Cortex of kidney (tissue), 1 donor: ENCODE measurements at places on chromosomes 2 and 18.

- no peak for DNase-seq
These were observed 235.6 kb upstream of the CDH2 start for GRCh38 chr18:28412521-28412920.

GRCh38 chr2:238947243-238947760 lies 99.4 kb downstream of the TWIST2 start:
- no peak for DNase-seq

- no peak for DNase-seq
These were observed 12.0 kb downstream of the ONECUT2 start for GRCh38 chr18:57447154-57447621.

- no peak for DNase-seq
These were observed 76.8 kb downstream of the POLR1A start for GRCh38 chr2:86028766-86029381.

DNA sequence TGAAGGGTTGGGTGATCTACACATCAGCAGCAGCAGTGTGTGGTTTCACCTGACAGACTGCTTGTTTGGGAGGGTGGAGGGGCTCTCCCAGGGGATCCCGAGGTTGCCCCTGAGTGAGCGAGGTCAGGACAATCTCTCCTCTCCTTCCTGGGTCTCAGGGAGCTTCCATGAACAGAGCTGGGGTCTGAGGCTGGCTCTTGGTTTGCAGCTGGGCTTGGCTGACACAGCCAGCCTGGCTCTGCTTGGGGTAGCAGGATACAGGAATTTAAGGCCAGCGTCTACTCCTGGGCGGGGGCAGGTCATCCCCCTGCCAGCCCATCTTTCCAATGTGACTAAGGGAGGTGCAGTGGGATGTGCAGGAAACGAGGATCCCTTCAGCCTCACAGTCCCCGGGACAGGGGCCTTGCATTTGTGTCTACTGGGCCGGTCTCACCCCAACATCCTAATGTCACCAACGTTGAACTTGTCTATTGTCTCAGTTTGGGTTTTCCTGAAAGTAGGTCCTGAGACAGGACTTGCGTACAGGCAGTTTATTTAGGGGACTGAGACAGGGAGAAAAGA lies 262.6 kb upstream of the HDAC4 start:
- no peak for DNase-seq

DNA sequence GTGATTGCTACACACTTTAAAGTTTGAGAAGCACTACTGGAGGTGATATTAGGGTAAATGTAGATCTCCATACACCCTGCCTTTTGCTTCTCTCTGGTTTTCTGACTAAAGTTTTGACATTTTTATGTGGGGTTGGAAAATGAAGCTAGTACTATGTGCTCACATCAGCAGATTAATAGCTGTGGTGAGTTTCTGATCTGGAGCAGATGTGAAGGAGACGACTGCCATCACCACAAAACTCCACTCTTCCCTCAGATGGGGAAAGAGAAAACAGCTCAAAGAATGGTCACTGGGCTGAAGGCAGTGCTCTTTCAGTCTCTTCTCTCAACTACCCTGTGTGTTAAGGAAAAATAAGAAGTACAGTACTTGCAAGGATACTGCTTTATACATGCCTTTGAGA lies 37.2 kb downstream of the PLEKHA3 start:
- no peak for DNase-seq

GRCh38 chr2:149768320-149768799 lies 180.8 kb upstream of the MMADHC start:
- no peak for DNase-seq

DNA sequence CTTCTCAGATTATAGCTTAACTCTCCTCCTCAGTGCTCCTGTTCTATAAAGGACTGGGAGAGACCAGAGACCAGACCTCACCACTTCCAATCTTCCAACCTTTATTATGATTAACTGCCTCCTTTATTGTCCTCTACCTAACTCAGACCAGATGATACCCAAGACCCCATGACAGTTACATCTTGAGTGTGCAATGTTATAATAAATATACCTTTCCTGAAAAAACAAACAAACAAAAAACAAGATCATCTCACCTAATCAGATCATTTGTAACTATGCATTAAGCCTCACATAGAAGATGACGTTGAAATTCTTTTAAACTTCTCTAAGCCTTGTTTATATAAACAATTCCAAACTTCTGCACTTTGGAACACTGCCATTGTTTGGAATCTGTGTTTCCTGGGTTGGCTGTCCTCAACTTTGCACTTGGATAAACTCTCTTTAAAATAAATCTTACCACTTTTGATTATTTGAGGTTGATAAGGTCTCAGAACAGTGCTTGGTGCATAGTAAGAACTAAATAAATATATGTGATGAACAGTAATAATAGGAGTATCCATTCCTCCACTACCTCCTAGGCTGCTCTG lies 342.7 kb downstream of the TDRD15 start:
- no peak for DNase-seq

DNA sequence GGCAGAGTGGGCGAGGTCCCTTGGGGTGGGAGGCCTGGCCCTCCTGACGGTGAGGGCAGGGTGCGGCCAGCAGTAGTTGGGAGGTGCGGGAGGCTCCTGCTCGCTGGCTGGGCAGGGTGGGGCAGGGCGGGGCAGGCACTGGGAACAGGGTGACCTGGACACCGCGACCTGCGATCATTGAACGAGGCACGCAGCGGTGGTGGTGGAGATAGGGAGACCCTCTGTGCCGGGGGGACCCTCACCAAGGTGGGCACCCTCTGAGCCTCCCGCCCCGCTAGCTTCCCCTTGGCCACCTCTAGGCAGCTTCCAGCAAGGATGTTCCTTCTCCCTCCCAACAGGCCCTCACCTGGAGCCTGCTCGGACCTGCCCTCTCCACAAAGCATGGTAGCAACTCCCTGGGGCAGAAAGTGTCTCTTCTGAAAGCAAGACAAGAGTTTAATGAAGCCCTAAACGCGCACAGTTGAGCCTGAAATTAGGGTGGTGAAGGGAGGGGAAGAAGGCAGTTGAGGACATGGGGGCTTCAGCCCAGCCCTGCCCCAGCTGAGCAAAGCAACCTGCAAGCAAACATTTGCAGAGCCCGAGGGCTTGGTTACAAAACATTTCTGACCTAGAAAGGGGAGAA lies 15.4 kb upstream of the FOSL2 start:
- no peak for DNase-seq

GRCh38 chr18:67068608-67069007 lies 447.9 kb downstream of the DSEL start:
- DNase-seq: no peak

DNA sequence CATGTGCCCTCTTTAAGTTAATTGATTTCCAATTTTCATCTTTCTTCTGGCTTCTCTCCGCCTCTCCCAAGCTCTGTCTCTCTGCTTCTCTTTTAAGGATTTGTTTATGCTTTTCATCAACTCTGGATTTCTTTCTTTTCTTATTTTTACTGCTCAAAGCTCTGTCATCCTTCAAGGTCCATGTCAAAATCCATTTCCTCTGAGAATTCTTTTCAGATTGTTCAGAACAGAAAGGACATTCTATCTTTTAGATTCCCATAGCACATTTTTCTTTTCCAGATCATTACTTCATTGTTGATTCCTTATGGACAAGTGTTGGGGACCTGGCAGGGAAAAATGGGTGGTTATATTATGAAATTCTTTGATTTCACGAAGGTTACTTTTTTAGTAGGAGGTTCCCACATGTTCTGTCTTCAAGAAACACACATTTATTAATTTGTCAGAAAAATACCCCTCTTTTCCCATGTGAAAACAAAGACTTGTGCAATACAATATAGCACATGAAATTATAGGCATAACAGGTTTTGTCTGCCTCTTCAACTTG lies 12.3 kb downstream of the PMAIP1 start:
- DNase-seq: no peak

DNA sequence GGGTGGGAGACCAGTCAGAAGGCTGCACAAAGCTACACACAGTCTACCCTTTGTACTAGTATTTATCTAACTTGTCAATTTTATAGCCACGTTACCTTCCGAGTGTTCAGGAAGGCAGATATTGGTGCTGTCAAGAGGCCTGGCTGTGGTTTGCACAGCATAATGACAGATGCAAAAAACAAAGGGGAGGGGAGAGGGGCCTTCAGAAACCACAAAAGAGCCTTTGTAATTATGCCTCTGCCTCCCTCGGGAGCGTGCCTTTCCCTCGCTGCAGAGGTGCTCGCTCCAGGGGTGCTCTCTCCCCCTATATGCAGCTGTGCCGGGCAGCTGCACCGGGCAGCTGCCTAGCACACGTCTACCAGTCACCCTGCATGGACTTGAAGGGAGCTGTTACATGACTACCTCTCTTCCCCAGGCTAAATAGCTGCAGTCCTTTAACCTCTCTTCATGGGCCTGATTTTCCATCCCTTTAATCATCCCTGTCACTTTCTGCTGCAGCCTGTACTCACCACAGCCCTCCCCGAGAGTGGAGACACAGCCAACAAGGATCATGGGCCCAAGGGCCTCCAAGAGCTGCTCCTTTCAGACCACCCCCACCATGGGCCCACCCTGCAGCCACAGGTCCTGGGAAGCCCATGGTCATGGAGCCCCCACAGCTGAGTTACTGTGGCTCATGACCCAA lies 168.4 kb upstream of the PKDCC start:
- no peak for DNase-seq

DNA sequence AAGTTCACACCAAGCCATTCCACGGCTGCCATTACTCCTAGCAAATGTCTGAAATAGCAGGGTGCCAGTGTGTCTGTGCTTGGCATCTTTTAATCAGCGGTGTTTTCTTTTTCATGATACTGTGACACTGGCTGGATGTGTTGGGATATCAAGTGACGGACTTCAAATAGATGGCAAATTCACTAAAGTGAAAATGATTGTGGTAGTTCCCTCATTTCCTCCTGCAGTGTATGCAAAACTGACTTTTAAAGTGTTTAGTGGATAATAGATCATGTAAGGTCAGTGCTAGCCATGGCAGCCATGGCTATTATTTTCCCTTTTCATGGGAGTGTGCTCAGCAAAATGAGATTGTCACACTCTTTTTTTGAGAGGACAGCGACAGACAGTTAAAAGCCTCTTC lies 261.5 kb upstream of the SIX3 start:
- no peak for DNase-seq

DNA sequence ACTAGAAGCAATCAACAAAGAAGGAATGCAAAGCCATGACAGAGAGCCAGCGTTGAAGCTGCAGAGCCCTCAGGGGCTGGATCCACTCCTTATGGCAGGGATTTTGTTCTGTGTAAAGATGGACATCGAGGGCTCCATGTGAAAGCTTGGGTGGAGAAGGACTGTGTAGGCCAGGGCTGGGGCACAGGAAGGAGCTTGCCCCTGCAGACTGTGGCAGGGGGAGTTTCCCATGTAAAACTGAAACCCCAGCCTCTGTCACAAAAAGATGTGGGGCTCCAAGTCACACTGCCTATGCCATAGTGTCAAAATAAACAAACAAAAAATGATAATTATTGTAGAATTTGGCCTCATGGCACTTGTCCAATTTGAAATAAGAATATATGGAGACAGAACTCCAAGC lies 408.7 kb upstream of the HS6ST1 start:
- no peak for DNase-seq

DNA sequence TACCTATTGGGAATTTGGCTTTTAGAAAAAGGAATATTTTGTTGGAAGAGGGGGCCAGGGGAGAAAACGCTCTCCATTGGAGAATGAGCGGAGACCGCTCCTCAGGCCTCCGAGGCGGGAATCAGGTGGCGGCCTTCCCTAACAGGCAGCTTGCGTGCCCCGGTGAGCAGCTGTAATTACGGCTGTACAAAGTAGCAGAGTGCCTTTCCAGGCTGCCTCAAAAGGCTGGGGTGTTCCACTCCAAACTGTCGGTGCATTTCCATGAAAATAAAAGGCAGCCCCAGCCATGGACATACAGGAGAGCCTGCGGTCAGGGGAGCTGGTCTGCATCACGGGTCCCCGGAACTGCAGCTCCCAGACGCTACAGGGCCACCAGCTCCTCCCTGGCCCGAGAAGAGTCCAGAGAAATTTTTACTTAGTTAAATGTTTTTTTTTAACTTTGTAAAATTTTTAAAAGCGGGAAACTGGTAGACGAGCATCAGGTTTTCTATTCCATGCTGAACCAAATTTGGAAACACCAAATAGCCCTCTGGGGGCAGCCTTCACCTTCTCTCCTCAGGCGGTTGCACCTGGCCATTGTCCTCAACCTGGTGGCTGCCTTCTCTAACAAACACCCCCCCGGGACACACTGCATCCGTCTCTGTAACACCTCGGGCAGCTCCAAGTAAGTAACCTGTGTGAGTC lies 209.3 kb upstream of the SALL3 start:
- DNase-seq: no peak

- DNase-seq: no peak
These were observed 390.3 kb downstream of the NRXN1 start for GRCh38 chr2:50641633-50642032.

- DNase-seq: no peak
These were observed 70.3 kb upstream of the PSME4 start for GRCh38 chr2:54041135-54041534.

GRCh38 chr18:70506511-70506910 lies 217.7 kb downstream of the SOCS6 start:
- no peak for DNase-seq

DNA sequence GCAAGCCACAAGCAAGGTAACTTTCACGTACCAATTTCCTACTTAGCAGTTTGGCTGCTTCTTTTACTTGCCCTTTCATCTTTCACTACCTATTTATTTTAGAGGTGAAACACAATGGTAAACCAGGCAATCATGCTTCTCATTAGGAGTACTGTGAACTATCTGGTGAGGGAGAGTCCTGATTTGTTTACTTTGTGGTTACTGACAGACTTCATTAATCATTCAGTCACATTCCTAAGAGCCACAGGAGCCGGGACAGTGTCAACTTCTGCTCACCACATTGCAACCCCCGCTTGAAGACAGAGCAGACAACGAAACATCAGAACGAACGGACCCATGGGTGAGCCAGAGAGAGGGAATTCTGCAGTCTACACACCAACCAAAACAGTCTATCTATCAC lies 28.8 kb downstream of the TUBB6 start:
- DNase-seq: no peak
